ENCODE measurements at places on chromosomes 1 and 21. TPM values are rescaled to one million over a fixed set of nuclear protein-coding genes. Genes with fewer than 3 reads are reported as not detected.

LDLRAP1 gene
- 12.7 TPM for total RNA-seq

RIPPLY3 gene
- 18.9 TPM for total RNA-seq

RPS6KC1 gene
- total RNA-seq: 27.8 TPM

DLGAP3 gene
- total RNA-seq: 1.3 TPM

LTN1 gene
- total RNA-seq: 29.2 TPM

AHDC1 gene
- total RNA-seq: 56.3 TPM

SORT1 gene
- total RNA-seq: 110 TPM
